ENCODE measurements at places on chromosomes 16 and 17.
A peak's percentile ranks its signal among the peaks of the same experiment; 100 is the strongest.

GRCh38 chr17:80474231-80474960, 2.0 kb downstream of the NPTX1 start:
- DNase-seq = peak; percentile 27

DNA sequence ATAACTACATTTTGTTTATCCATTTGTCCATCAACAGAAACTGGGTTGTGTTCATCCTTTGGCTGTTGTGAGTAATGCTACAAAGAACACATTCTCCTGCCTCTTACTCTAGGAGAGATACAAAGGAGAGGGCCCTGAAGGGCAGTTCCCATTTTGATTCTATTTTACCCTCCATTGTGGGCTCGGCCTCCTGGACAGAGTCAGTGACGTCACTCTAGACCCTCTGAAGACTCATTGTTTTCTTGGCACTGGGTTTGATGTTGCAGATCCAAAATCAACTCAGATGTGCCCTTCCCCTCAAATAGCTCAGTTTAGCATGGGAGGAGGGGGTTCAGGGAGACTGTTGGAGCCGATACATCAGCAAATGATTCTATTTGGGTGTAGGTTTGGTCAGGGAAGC, 280.9 kb downstream of the UTP18 start:
- no peak for DNase-seq

DNA sequence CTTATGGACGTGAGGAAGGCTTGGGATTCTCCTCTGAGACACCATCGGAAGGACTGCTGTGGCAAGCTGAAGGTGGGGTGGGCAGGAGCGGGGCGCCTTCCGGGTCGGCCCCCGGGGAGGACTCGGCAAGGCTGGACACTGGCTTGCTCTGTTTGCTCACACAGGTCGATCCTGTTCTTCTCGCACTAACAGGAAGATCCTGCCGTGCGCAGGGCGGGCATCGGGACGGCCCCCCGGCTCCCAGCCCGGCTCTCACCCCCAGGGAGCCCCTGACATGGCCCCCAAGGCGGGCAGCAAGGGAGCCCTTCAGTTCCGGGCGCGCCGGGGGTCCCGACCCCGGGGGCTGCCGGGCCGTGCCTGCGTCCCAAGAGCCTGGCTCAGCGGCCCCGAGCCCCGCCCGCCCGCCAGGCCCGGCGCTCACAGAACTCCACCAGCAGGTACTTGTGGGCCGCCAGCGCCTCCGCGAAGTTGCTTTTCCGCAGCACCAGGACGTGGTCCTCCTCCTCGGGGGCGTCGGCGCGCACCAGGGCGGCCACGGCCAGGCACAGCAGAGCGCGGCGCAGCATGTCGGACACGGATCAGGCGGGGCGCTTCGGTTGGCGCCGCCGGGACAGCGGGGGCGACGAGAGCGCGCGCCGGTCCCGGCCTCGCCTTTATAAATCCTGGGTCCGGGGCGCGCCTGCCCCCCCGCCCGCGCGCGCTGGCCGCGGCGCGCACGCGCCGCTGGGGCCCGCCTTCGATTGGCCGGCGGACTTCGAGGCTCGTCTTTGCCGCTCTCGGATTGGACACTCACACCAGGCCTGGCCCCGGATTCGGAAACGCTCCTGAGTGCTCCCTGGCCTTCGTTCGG, at the start of gene P4HB:
Gene P4HB, minus strand, starts transcription at position 630 of the 850 bp plus-strand sequence. Its CDS starts 64 bp downstream, at position 566.
- DNase-seq = no peak

DNA sequence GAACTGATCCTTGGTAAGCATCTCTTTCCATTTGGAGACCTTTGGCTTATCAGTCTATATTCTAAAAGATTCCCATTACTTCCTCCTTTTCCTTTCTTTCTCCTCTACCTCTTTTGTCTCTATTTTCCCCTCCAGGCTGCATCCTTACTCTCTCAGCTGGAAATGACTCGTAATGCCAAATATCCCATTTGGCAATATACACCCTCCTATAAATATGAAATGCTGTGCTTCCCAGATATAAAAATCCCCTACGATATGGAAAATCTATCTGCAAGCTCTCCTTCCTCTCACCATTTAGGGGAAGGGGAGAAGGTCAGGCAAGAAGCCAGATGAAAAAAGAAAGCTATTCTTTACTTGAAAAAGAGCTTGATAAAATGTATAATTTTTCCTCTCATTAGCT, 39.9 kb downstream of the XPO6 start:
- no peak for DNase-seq

GRCh38 chr17:28879886-28880571, 17.5 kb downstream of the FLOT2 start:
- DNase-seq = no peak

DNA sequence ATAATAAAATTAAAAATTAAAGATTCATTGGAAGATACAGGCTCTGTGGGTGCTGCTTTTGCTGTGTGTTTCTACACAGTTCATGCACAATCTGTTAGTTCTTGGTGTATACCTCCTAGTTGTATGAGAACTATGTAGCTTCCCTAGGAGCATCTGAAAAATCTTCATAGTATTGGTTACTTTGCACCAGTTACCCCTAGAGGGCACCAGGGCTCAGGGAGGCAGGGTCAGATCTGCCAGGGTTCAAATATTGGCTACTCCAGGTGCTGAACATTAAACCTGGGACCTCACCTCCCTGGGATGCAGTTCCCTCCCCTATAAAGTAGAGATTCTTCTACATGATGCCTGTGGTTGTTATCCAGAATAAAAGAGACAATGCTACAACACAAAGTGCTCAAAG, 583.0 kb upstream of the CDH11 start:
- peak; percentile 1 for DNase-seq

DNA sequence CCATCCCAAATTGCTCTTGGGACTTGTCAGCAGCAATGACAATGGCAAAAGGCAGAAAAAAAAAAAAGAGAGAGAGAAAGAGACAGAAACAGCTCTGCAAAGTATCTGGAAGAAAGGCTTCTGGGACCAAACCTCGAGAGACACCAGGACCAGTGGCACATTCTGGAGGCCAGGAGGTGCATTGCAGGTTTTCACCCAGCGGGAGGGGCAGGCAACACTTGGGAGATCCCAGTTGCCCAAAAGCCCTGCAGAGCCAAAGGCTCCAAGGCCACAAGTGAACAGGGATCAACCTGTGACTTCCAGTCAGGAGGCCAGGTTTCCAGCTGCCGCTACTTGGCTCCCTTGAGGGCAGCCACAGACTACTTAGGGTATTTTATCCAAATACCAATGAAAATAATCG, 110.8 kb upstream of the CDH5 start:
- DNase-seq = no peak

GRCh38 chr16:72829846-72830775, 217.8 kb downstream of the ZFHX3 start:
- no peak for DNase-seq

GRCh38 chr17:47276444-47276843, 22.8 kb downstream of the ITGB3 start:
- peak; percentile 56 for DNase-seq

GRCh38 chr16:23562505-23562904, 5.0 kb downstream of the UBFD1 start:
- no peak for DNase-seq

GRCh38 chr16:89178453-89179147, 7.1 kb downstream of the CDH15 start:
- DNase-seq = no peak

GRCh38 chr17:81684442-81684911, 666 bp downstream of the HGS start:
- DNase-seq = no peak

DNA sequence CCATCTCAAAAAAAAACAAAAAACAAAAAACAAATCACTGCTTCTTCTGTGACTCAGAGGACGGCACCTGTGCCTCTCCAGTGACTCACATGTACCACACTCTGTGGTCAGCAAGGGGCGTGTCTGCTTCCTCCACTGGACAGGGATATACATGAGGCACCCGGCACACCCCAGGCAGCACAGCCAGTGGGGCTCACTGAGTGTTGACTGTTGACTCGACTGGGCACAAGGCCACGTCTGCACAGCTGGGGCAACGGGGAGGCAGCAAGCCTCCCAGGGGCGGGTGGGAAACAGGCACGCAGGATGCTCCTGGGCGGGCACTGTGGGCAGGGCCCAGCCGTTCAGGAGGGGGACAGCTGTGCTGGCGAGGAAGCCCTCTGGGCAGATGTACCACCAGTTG, 64.1 kb downstream of the TIMM22 start:
- no peak for DNase-seq

- DNase-seq = no peak
Measured at GRCh38 chr17:43736389-43736788, 22.2 kb downstream of the SOST start.

DNA sequence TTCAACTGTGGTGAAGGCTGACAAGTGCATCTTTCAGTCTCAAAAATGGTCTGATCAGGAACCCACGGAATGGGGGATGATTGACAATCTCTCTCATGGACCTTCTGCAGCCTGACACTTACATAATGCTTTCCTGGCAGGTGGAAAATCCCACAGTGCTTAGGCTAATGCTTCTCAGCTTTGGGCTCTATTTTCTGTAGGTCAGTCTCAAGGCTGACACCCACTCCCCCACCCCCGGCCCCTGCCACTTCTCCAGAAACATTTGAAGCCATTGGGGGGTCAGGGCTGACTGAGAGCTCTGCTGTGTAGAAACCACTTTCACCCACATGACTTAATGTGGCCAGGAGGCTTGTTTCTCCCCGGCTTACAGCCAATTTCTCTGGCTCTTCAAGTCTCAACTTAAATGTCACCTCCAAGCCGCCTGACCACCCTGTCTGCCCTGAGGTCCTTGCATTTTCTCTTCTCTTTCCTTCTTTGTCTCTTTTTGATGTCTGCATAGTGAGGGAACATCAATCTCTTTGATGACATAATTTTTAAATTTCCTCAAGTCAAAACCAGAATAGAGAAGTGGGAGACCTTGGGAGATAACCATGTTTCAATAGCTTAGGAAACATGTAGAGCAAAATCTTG, 16.7 kb upstream of the IRF8 start:
- DNase-seq = no peak

GRCh38 chr16:69378036-69378435, 7.8 kb downstream of the TERF2 start:
- no peak for DNase-seq

DNA sequence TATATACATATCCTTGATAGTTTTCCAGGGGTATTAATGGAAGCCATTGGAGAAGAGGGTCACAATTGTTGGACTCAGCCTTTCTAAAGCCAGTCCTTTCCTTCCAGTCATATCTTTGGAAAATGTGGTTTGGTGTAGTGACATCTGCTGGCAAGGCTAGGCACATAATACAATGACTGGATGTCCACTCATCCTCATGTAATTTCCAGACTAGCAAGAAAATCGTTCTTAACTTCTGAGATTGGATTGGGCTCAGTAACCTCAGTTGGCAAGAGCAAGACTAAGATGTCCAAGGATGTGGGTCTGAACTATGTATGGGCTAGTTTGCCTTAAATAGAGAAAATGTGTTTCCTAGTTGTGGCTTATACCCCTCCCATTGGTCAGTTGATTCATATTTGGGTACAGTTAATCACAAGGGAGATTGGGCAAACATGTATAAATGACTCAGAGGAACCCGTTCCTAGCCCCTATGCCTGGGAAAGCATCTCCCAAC, 8.7 kb upstream of the KAT7 start:
- DNase-seq = peak; percentile 37

DNA sequence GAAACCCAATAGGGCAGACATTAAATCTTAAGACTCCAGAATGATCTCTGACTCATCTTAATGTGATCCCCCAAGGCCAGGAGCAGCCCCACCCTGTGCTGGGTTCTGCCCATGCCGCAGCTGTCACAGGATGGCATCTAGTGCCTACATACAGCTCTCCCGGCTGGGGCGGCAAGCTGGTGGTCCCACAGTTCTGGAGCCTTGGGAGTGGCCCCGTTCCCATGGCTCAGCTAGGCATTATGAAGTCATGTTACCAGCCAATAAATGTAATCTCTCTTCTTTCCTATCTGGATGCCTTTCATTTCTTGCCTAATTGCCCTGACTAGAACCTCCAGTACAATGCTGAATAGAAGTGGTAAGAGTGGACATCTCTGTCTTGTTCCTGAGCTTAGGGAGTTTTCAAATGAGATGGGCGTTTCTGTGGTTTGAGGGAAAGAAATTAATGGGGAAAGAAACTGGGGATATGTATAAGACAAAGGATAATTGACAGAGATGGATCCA, 95.7 kb upstream of the DNAH17 start:
- no peak for DNase-seq

- no peak for DNase-seq
Measured at GRCh38 chr17:75011401-75012095, 922 bp upstream of the MRPL58 start.

DNA sequence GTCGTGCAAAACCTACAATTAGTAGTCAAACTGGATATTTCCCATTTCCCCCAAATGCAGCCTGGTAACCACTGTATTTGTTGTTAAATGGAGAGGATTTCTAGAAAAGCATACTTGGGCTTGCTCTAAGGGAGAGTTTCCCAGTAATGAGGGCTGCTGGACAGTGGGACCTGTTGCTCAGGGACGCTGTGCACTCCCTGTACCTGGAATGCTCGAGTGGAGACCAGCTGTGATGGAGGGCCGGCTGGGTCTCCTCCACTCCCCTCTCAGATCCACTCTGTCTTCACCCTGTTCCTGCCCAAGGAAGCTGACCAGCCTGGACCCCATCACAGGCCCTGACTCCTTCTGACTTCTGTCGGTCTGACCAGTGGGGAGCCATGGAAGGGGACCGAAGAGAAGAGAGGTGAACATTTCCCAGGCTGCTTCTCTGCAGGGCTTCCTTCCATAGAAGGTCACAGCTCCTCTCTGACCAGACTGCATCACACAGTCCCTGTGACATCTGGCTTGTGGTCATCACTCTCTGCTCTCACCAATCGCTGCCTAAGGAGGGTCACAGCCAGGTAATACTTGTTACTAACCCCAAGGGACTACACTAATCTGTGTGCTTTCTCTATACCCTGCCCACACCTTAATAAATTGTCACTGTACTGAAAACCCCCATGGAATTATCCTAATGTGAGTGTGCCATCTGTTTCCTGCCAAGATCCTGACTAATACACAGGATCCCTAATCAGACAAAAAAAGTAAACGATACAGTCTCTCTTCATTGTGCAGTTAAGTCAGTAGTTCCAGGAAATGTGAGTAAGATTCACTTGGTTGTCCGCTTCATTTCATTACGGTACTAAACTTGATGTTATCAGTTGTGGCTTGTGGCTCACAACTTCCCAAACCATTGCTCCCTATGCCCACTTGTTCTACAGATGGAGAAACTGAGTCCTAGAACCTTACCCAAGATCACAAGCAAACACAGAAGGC, 102.4 kb downstream of the CCT6B start:
- no peak for DNase-seq

DNA sequence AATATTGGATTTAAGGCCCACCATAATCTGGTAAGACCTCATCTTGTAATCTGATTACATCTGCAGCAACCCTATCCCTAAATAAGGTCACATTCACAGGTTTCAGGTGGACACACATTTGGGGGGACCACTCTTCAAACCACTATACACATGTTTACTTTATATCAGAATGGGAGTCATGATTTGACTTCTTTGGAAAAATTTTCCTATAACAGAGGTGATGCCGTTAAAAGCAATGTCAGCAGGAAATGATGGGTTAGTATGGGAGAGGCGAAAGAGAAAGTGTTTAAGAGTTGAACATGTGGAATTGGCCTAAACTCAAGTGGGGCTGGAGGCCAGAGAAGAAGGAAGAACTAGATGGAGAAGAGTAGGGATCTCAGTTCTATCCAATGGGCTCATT, 281.7 kb upstream of the ERCC4 start:
- DNase-seq = no peak
